Activated naive CD4-positive, alpha-beta T cell (primary cell): ENCODE measurements at places on chromosomes 1 and 21.

GRCh38 chr1:117634631-117635030 is 28.8 kb downstream of the TENT5C start:
- no peak for DNase-seq

GRCh38 chr1:230541306-230541705 is 101.0 kb upstream of the COG2 start:
- no peak for DNase-seq

GRCh38 chr1:157098519-157098918 is 1.1 kb downstream of the ETV3L start:
- DNase-seq, result no peak

GRCh38 chr1:234854645-234855039 is 244.7 kb upstream of the IRF2BP2 start:
- no peak for DNase-seq

DNA sequence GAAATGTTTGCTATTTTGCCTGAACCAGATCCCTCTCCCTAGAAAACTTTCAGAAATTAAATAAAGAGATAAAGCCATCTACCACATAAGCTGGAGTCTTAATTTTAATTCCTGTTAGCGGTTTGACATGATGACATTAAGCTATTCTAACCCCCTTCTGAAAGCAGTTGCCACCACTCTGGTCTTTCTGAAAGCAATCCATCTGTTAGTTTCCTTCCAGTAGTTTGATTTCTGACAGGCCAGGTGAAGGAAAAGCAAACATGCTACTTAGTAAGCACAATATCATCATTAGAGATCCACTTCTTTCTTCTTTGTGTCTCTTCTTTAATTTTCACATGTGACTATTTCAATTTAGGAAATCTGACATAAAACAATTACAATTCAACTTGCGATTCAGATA is 39.9 kb downstream of the RGL1 start:
- no peak for DNase-seq

DNA sequence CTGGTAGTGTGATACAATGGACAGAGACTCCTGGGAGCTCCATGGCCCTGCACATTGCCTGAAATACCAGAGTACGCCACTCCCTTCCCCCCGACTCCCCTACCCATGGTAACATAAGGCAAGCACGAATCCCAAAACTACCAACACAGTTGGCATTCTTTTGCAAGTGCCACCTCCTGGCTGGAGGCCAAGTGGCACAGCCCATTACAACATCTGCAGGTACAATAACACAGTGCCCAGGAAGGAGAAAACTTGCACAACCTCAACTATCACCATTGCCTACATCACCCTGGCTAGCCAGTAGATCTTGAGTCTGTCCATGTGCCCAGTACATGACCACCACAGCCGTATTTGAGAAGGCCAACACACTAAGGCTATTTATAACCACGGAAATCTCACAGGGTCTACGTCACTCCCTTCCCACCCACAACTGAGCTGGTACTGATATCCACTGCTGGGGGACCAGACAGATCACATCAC is 11.7 kb downstream of the ADAMTS1 start:
- DNase-seq, result no peak

DNA sequence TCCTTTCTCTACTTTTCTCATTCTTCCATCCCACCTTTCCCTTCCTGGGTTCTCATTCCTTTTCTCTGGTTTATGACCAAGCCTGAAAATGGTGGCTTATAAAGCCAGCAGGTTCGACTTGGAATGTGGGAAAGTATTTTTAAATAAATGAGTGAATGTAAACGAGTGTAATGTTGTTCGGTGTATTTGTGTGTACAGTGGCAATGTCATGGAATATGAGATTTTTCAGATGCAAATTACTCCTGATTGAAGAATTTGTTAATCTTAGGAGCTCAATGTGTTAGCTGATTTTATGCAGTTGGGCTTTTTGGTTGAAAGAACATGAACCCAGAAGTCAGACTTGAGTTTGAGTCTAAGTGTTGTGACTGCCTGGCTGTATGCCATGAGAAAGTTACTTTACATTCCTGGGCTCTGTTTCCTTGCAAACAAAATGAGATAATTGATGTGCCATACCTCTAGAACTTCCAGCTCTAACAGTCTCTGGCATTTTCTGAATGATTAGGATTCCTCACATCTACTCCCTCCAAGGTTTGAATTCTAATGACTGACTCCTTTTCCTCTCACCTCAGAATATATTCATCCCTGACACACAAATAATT is 6.6 kb downstream of the SGIP1 start:
- no peak for DNase-seq

DNA sequence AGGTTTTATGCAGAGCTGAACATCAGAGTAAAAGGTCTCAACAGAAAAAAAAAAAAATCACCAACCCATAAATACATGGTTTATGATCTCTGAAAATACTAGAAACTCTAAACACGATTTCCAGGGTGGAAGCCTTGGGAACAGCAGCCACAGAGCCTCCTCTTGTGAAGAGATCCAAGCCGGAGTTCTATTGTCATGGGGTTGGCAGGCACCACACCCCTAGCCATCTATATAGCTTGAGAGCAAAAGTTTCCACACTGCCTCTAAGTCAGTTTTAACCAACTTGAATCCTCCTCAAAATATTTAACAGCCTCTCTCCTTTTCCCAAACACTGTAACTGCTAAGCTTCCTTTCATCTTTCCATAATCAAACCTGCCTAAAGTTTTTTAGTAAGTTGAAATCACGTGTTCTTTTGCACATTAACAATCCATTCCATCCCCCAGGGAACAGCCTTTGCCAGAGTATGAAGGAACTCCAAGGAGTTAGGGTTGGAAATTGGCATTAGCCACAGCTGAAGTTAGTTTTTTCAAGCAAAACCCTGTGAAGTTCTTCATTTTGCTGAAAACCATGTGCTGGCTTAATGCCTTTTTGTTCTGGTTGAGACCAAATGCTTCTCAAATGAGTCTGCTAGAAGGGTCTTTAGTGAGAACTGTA is 13.8 kb upstream of the SEC16B start:
- DNase-seq, result no peak

DNA sequence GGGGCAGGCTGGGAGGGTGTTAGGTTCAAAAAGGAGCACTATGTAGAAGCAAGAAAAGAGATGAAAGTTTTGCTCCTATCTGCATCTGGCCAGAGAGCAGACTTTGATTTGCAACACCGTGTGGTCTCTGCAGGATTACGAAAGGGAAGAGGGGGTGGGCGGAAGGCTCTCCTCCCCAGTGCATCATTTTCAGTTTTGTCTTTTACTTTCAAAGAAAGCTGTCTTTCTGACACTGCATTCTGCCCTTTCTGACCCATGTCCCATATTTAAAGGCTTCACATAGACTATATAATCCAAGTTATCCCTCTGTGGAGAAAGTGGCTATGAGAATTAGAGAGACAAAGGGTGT is 126.5 kb downstream of the RHOU start:
- DNase-seq, result no peak

DNA sequence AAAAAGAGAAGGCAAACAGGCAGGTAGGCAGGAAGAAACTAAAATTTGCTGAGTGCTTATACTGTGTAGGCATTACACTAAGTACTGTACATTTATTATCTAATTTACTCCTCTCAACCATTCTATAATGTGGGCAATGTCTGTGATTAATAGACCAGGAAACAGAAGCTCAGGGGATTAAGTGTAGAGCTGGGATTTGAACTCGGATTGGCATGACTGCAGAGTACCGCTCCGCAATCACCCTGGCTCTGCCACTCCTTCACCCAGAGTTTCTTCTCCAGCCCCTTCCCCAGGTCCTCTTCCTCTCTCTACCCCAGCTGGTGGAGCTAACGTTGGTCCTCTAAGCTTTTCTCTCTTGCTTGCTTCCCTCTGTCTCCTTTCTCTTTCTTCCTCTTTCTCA is 11.5 kb upstream of the S100A2 start:
- DNase-seq, result no peak

- DNase-seq, result no peak
These were observed 67.3 kb upstream of the KCNJ6 start for GRCh38 chr21:37983336-37984095.

- no peak for DNase-seq
These were observed 108.5 kb downstream of the NFIA start for GRCh38 chr1:61190618-61191432.

DNA sequence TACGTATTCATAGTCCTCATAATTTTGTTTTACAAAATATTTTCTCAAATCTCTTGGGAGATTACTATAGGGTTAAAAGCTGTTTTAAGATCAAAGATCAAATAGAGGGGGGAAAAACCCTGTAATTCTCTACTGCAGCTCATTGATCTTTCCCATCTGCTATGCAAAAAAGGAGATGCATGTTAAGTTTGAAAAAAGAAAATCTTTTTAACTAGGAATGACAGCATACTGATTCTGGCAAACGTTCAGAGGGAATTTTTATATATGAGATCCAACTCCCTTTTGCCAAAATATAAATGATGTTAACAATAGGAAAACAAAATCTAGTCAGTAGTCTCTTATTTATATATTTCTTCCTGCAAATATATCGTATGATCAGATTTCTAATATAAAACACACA is 69.1 kb downstream of the SMYD3 start:
- DNase-seq, result no peak

GRCh38 chr21:32929633-32930038 is 96.1 kb upstream of the OLIG2 start:
- no peak for DNase-seq

DNA sequence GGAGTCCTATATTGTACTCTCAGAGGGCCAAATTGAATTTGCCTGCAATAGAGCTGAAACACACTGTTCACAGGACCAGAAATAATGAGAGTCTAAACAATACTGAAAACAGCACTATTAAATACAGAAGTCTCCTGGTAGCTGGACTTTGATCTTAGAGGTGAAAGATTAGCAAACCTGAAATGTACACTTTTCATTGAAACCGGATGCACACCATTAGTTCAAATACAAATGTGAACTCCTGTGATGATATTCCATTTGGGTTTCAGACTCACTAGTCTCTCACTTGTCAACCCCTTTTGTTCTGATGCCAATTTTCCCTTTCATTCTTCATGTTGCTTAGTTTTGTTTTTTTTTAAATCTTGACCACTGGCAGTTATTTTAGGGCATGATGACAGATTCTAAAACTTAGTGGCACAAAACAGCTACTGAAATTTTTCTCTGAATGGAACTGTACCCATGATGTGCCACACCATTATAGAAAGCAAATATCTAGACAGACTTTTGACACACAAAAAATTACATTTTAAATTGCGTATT is 5.9 kb upstream of the TNFSF4 start:
- no peak for DNase-seq

- no peak for DNase-seq
These were observed 421.0 kb downstream of the DSCAM start for GRCh38 chr21:40425981-40426380.

- DNase-seq, result no peak
These were observed 36.9 kb upstream of the DISP1 start for GRCh38 chr1:222777977-222778376.
